ENCODE measurements at places on chromosomes 4 and X. TPM values are rescaled to one million over a fixed set of nuclear protein-coding genes. Genes with fewer than 3 reads are reported as not detected.
A peak's percentile ranks its signal among the peaks of the same experiment; 100 is the strongest.

The RIPPLY1 gene
- total RNA-seq: not detected

DNA sequence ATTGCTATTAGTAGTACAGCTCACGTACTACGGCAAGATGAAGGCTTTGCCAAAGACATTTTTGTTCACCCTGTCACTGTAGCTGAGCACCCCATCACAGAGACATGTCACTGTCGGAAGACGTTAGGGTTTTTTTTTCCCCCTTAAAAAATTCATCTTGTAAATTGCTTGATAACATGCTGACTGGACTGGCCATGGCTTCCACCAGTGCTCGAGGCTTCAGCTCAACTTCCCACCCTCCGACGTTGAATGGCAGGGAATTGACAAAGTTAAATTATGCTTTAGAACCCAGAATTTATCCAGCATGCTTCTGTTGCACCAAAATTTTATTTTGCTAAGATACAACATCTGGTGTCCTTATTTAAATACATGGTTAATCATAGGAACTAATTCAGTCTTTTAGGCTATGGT lies 707 bp upstream of the OTUD4 start:
- peaks cover 18% of the 10 kb centered on the region for H3K4me1 ChIP-seq
- no peaks in the 10 kb centered on the region for H3K27me3 ChIP-seq
- H3K4me3 ChIP-seq: peak overlapping the region; percentile 94

- DNase-seq: no peak
- peaks cover 26% of the 10 kb centered on the region for H3K4me1 ChIP-seq
- no peaks in the 10 kb centered on the region for H3K27me3 ChIP-seq
- H3K27ac ChIP-seq: peak overlapping the region; percentile 0
Observed at GRCh38 chr4:152663203-152664066, 16.4 kb downstream of the TMEM154 start.

DNA sequence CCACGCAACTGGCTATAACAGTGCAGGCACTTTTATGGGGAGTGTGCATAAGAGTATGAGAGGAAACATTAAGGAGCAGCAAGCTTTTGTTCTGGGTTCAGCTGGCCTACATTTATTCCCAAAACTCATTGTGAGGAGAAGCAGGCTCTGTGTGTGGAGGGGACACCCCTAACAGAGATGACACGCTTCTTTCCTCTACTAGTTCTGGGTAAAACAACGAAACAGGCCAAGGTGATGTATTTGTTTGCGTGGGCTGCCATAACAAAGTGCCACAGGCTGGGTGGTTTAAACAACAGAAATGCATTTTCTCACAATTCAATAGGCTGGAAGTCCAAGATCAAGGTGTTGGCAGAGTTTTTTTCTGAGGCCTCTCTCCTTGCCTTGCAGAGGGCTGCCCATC lies 488.6 kb downstream of the MID1IP1 start:
- H3K27me3 ChIP-seq: no peaks in the 10 kb centered on the region
- no peak for DNase-seq
- no peak overlapping the region for H3K27ac ChIP-seq
- no peak overlapping the region for H3K4me3 ChIP-seq
- no peaks in the 10 kb centered on the region for H3K36me3 ChIP-seq

The ARMCX1 gene
- 0.30 TPM for total RNA-seq

DNA sequence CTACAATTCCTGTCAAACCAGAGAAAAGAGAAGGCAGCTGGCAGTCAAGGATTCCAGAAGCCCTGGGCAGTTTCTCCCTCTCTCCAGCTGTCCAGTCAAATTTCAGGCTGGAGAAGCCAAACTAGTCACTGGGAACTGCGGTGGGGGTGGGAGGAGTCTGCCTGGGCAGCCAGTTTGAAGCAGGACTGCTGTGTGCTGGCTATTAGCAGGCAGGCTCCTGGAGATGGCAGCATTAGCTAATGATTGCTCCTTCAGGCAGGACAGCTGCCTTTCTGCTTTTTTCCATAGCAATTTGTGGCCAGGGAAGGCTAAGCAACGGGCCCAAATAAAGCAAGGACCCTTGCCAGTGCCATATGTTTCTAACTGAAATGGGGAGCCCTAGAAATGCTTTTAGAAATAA lies 44.7 kb upstream of the FGF13 start:
- DNase-seq: no peak
- no peaks in the 10 kb centered on the region for H3K36me3 ChIP-seq
- no peaks in the 10 kb centered on the region for H3K4me1 ChIP-seq
- H3K27ac ChIP-seq: no peak overlapping the region
- no peak overlapping the region for H3K4me3 ChIP-seq
- no peaks in the 10 kb centered on the region for H3K27me3 ChIP-seq

The MAGEA11 gene
- not detected for total RNA-seq

GRCh38 chrX:154603438-154604430 lies 15.3 kb downstream of the CTAG1B start:
- no peak overlapping the region for H3K4me3 ChIP-seq
- H3K27ac ChIP-seq: no peak overlapping the region
- H3K27me3 ChIP-seq: no peaks in the 10 kb centered on the region
- DNase-seq: no peak
- peaks cover 5% of the 10 kb centered on the region for H3K4me1 ChIP-seq
